ELR (cell line): ENCODE measurements at places on chromosomes 6 and 20.

- no peak for DNase-seq
These were observed 20.4 kb upstream of the ZNF318 start for GRCh38 chr6:43389730-43390295.

- peak; percentile 73 for DNase-seq
These were observed 17.1 kb upstream of the TINAG start for GRCh38 chr6:54291146-54291545.

DNA sequence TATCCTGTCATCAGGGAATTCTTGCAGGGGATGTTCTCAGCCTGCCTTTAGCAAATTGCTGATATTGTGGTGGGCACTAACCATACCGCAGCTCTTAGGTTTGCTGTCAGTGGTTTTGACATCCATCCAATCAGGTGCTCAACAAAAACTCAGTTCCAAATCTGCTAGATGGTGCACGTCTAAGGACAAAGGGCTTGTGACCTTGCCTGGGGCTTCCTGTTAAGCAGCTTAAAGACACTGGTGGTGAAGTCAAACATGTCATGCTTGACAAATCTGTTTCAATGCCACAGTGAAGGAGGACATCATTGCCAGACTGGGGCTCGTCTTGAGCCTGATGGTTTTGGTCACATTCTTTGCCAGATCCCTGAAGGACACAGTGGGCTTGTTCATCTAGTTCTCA lies 179.8 kb upstream of the NOX3 start:
- DNase-seq: no peak

DNA sequence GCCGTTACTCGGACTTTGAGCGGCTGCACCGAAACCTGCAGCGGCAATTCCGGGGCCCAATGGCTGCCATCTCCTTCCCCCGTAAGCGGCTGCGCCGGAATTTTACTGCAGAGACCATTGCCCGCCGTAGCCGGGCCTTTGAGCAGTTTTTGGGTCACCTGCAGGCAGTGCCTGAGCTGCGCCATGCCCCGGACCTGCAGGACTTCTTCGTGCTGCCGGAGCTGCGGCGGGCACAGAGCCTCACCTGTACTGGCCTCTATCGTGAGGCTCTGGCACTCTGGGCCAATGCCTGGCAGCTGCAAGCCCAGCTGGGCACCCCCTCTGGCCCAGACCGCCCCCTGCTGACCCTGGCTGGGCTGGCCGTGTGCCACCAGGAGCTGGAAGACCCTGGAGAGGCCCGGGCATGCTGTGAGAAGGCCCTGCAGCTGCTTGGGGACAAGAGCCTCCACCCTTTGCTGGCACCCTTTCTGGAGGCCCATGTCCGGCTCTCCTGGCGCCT lies 7.2 kb downstream of the SNX21 start:
- DNase-seq: no peak

DNA sequence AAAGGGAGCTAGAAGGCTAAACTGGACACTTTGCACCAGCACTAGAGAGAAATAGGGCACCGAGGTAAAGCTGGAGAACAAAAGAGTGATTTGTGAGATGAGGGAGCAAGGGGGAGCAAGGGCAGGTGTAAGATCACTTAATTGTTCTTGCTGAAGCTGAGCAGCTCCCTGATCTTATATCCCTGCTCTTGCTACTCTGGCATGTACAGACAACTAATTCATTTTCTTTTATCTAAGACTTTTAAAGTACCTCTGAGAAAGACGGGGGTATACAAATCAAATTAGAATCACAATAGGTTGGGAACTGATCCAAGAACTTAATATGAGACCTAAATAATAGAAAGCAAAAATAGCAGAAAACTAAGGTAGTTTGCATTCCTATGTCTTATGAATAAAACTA lies 381.7 kb upstream of the POU3F2 start:
- DNase-seq: no peak

DNA sequence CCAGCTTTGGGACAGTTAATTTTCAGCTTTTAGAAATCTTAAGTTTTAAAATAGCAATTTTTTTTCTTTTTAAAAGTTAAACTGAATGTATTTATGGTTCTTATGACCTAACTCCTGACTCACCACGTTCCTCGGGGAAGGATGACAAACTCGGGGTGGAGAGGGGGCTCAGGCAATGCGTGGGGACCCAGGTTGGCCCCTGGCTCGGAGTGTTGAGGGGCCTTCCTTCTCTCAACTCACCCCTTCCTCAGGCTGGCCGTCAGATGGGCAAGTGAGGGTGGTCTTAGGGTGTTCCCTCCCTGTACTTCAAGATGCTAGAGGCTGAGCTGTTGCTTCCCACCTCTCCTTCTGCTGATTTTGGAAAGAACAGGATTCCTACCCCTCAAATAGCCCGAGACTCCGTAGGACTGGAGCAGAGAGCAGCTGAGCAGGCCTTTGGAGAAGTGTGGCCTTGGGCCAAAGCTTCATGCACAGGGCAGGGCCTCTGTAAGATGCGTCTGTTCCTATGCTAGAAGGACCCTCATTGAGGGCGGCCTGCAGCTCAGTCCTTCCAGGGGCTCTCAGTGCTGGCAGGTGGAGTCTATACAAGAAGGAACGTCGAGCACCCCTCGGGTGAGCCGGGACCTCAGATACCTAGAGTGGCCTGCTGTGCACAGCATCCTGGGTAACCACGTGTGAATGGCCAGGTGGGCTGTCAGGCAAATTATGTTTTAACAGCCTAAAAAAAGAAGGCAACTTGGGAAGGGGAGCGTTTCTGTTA lies 79.3 kb downstream of the TCP11 start:
- DNase-seq: peak; percentile 23

DNA sequence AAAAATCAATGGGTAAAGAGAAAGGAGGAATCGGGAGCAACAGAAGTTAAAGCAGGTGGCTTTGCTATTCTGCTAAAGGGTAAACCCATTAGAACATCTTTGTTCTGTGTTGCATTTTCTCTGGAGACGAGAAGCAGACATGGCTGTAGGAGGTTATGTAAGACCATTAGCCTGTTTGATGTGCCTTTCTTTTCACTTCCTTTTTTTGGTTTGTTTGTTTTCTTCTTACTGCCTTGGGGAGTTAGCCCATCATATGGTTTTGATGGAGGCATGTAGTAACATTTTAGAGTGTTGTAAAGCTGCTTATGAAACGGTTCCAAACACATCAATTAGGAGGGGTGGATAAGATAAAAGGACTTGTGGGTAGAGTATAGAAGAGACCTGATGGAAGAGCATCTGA lies 131.0 kb downstream of the DOK5 start:
- DNase-seq: no peak

DNA sequence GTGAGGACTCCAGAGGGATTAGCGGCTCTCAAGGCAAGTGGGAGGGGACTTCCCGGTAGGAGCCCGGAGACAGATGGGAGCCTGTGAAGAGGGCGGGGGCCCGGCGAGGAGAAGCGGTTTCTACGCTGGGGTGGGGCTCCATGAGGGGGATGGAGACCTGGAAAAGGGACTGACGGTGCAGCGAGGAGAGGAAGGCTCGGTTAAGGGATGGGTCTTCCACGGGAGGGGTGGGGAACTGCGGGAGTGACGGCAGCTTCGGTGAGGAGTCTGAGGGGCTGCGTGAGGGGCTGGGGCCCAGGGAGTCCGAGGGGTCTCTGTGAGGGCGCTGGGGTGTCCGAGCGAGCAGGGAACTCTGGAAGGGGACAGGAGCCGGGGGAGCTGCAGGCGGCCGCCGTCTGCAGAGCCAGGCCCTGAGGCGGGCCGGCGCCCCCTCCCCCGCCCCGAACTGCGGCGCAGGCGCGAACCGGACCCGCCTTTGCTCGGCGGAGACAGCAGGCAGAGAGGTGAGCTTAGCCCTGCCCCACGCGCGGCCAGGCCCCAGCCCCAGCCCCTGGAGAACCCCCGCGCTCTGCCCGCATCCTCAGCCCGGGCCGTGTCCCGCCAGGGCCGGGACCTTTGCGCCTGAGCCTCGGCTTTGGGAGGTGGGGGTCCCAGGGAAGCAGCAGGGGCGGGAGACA lies at the start of gene NRSN2:
Gene NRSN2 (plus strand): TSS at position 472 of the 677 bp plus-strand sequence. CDS start 2,533 bp downstream, outside the sequence.
- DNase-seq: peak; percentile 73

- no peak for DNase-seq
These were observed 17.5 kb downstream of the KIZ start for GRCh38 chr20:21143194-21143890.

GRCh38 chr6:111481836-111482187 lies 1.2 kb downstream of the REV3L start:
- DNase-seq: no peak

DNA sequence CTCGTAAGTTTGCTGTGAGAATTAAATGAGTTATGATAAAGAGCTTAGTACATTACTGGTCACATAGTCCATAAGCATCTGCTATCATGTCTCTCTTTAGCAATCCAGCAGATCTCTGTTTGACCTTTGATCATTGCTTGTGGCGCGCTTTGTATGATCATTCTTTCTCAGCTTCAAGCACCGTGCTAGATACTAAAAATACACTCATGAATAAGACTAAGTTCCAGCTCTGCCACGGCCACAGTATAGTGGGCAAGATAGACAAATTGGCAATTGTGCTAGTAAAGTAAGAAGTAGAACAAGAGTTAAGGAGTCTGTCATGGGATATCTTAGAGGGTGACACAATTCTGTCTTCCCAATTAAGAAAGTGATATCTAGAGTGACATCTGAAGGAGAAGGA lies 75.2 kb upstream of the ADGRF1 start:
- no peak for DNase-seq

DNA sequence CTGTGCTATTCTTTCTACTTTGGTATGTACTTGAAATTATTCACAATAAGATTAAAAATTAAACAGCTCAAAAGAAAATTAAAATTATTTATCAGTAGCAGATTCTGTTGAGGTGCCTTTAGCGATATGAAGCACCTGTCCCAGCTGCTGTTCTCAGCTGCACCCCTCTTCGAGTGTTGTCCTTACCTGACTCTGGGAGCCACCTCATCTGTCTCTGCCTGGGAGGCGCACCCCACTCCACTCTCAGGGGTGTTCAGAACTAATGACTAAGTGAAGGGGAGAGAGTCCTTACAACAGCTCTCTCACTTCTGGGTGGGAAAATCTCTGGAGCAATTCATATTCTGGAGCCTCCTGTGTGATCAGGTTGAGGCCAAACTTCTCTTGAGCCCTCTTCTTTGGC lies 745.7 kb downstream of the RFPL4B start:
- DNase-seq: no peak

GRCh38 chr20:19583532-19584175 lies 174.4 kb upstream of the RIN2 start:
- DNase-seq: peak; percentile 57

- no peak for DNase-seq
These were observed 11.5 kb upstream of the IPCEF1 start for GRCh38 chr6:154367839-154368695.

- no peak for DNase-seq
These were observed 106.9 kb downstream of the RNGTT start for GRCh38 chr6:88856566-88856965.

- no peak for DNase-seq
These were observed 70.9 kb downstream of the JARID2 start for GRCh38 chr6:15316754-15317153.

GRCh38 chr6:161091972-161092701 lies 100.6 kb downstream of the MAP3K4 start:
- DNase-seq: peak; percentile 64

GRCh38 chr20:49894073-49894470 lies 21.3 kb downstream of the SPATA2 start:
- DNase-seq: no peak

DNA sequence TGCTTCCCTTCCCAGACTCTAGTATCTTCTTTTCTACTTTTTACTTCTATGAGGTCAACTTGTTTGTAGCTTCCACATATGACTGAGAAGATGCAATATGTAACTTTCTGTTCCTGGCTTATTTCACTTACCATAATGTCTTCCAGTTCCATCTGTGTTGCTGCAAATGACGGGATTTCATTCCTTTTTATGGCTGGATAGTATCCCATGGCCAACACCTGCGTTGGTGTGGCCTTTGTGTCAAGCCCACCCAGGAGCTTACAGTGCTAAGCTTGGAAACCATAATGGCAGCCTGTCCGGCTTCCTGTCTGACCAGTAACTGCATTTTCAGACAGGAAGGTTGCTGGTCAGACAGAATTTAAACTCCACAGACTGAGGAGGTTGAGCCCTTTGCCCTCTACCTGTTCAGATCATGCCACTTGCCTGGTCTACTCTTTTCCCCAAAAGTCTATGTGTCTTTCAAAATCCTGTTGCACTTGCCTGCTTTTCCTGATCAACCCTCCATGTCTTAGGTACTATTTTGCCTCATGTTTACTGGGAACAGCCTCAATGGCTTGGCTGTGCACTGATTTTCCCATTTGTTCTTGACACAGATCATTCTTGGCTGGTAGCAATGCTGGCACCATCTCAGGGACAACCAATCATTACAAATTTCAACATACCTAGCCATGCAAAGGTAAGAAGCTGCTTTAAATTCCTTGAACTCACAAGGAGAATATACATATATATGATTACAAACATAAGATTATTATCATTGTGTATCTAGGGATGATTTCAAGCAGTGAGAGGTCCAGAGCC lies 114.3 kb upstream of the PLEKHG1 start:
- DNase-seq: no peak

- no peak for DNase-seq
These were observed 1.1 kb upstream of the ZBTB2 start for GRCh38 chr6:151392427-151392826.

DNA sequence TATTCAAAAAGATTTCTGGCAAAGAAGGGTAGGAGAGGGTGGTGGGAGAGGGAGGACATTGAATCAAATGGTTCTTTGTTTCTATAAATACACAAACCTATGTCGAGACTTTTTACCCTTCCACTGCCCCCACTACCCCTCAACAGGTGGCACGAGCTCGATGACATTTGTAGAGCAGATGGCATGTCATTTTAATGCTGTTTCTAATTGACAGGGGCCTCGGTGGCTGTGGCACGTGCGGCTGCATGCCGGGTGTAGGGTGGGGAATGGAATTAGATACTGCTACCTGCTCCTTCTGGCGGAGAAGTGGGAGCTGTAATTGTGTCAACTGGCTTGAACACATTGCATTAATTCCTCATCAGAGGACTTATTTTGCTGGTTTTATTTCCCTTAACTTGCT lies 29.1 kb upstream of the SASH1 start:
- DNase-seq: no peak

- no peak for DNase-seq
These were observed 67.2 kb upstream of the RNF146 start for GRCh38 chr6:127199470-127199869.

GRCh38 chr20:62815066-62815991 lies 1.5 kb upstream of the COL9A3 start:
- DNase-seq: peak; percentile 56
